ENCODE measurements at places on chromosomes 12 and 14.

DNA sequence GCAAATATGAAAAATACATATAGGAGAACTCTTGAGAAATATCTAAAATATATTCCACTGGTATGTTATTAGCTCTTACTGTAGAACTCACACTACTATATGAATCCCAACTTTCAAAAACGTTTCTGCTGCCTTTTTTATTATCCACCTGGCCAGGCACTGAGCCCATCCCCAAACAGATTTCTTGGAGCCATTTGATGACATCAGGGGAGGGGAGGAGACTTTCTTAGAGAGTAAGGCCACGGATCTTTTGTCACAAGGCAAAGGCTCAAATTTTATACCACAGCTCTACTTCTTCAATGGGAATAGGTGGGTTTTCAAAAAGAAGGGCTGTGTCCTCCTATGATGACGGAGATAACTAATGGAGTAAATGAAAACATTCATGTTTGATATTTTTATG is 83.0 kb downstream of the SLC25A21 start:
- DNase-seq, result no peak

- no peak for DNase-seq
Observed at GRCh38 chr12:26612203-26612602, 220.8 kb downstream of the ITPR2 start.

- no peak for DNase-seq
Observed at GRCh38 chr14:23299986-23300686, 2.5 kb downstream of the PPP1R3E start.

- DNase-seq, result no peak
Observed at GRCh38 chr12:124097701-124098100, 124.7 kb downstream of the ZNF664 start.

DNA sequence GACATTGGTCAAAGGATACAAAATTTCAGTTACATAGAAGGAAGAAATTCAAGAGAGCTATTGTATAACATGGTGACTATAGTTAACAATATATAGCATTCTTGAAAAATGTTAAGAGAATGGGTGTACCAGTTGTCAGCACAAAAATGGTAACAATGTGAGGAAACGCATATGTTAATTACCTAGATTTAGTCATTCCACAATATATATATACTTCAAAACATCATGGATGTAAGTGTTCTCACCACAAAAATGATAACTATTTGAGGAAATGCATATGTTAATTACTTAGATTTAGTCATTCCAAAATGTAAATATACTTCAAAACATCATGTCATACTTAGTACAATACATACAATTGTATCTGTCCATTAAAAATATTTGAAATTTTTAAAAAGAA is 540.4 kb upstream of the MGAT4C start:
- DNase-seq, result no peak

- DNase-seq, result no peak
Observed at GRCh38 chr14:34211732-34212131, 250.3 kb downstream of the SPTSSA start.

All from esophagus squamous epithelium (tissue), 5 donors.